ENCODE measurements at places on chromosomes 6 and 20.

DNA sequence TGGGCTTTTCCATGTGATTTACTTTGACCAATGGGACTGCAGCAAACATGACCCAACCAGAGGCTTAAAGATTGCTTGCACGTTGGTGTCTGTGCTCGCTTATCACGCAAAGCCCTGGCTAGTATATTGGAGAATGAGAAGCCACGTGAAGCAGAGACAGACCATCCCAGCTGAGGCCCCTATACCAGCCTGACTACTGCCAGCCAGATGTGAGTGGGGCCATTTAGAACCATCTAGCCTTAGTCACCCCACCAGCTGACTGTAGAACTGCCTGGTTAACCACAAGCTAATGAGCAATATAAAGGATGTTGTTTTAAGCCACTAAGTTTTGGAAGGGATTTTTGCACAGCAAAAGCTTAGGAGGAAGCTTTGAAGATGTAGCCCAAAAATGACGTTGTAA, 74.5 kb downstream of the MACROD2 start:
- DNase-seq, result peak; percentile 34

- no peak for DNase-seq
These were observed 18.6 kb downstream of the ZKSCAN8 start for GRCh38 chr6:28160233-28160632.

DNA sequence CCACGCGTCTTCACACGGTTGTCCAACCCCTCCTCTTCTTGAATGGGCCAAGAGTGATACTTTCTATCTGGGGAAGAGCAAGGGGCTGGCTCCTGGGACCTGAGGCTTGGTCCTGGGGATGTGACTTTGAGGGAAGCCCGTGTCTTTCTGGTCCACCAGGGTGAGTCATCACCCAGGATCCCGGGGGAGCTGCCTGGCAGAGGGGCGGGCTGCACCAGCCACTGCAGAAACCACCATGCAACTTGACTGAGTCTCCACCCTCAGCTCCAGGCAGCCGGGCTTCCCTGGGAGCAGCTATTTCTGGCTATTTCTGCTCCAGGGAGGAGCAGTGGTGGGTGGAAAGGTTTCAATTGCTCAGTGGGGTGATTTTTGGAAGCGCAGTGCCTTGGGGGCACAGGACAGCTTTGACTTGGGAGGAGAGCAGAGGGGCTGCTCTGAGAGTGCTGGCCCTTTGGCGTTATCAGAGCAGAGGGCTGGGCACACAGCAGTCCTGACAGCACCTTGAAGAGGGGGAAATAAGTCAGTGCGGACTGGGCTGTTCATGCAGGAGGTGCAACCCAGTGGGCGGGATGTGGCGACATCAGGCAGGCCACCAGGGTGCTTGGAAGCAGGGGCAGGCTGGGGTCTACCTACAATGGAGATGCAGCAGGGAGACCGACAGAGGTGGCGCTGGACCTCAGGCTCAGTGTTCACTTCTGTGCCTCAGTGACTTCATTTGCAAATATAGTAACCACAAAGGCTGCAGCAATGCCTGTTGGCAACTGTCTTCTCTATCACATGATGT, 45.1 kb upstream of the FAM83D start:
- no peak for DNase-seq

DNA sequence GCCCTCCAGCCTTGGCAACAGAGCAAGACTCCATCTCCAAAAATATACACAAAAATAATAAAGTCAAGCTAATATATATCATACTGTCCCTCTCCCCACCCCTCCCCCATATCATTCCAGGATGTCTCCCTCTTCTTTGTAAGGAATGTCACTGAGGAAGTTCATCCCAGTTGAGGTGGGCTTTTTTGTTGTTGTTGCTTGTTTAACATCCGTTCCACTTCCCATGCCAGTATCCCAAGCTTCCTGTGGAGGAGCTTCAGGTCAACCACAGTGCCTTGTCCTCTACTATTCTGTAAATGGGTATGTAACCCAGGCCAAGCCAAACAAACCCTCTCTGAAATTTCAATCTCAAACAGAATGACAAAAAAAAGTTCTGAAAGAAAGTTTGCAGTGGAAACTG, 19.0 kb upstream of the PTPN1 start:
- no peak for DNase-seq

DNA sequence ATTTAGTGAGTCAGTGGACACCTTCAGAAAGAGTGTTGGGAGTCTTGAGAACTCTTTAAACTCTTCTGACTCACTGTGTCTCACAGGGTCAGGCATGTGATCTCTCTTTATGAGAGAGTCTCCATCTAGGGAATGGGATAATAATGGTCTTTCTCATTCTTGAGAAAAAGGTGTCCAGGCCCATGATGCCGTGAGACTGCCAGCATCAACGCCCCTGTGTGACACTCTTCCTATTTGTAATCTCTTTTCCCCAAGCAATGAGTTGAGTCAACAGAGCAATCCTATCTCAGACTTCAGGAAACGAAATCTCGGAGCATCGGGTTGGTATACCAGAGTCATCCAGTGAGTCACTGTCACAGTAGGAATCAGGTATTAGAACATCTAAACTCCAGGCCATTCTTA, 82.3 kb upstream of the BMP2 start:
- no peak for DNase-seq

DNA sequence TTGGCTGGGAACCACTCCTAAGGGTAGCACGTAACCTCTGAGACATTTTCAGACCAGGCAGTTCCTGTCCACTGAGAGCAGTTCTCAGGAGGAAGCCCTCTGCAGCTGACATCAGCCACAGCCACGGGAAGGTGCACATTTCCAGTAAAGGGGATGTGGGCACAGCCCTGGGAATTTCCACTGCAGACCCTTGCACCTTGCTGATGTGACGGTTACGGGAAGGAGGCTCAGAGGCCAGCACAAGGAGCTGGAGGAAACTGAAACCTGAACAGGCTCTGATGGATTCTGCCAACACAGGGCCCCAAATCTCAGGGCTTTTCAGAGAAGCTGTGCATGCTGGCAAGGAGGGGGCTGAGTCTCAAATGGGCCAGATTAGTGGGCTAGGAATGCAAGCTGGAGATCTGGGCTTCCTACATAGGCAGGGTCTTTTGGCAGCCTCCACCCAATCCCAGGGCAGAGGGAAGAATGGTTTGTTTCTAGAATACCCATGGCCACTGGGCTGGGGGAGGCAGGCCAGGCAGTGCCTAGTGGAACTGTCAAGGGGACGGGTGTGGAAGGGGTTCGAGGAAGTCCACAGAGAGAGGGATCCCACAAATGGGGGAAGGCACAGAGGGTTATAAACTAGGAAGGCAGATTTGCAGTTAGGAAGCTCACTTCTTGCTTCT, 14.2 kb downstream of the EBF4 start:
- no peak for DNase-seq

- DNase-seq, result no peak
These were observed 639 bp upstream of the ZNF335 start for GRCh38 chr20:45972500-45973183.
